ENCODE measurements at places on chromosomes 7 and 10.

DNA sequence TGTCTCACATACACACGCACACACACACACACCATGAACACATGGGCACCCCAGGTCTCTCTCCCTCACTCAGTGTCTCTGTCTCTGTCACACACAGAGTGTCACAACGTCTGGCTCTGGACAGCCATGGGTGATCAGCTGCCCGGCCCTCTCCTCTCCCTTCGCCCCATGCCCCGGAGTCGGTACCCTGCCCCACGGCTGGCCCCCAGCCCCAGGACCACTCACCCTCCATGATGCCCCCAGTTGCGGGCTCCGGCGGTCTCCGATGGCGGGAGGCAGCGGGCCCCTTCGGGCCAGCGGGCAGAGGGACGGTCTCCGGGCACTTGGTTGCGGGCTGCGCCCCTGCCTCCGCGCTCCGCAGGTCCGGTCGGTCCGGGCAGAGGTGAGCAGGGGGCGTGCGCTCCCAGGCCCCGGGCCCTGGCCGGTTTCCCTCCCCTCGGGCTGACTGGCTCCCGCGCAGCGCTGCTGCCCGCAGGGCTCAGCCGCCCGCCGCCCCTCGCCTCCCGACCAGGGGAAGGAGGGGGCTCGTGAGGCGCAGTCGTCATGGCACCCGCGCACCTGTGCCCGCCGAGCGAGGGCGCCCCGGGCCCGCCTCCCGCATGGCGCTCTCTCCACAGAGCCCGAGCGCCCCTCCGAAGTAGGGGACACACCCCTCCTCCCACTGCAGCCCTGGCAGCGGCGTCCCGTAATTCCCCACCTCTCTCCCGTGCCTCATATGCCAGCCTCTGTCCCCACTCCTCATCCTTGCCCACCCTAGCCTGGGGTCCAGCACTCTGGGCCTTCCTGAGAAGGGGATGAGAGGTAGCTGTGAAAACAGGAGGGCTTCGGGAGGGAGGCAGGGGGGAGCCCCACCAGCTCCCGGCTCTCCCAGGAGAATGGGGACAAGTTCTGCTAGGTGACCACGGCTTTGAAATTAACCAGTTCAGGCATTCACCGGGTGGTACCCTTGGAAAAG, at the start of gene NPFFR1:
NPFFR1 (minus strand) TSS at position 560 of the 955 bp plus-strand sequence; CDS start at position 232, 328 bp downstream.
- no peak for DNase-seq

GRCh38 chr7:41981046-41982040, 255.7 kb downstream of the GLI3 start:
- no peak for DNase-seq

DNA sequence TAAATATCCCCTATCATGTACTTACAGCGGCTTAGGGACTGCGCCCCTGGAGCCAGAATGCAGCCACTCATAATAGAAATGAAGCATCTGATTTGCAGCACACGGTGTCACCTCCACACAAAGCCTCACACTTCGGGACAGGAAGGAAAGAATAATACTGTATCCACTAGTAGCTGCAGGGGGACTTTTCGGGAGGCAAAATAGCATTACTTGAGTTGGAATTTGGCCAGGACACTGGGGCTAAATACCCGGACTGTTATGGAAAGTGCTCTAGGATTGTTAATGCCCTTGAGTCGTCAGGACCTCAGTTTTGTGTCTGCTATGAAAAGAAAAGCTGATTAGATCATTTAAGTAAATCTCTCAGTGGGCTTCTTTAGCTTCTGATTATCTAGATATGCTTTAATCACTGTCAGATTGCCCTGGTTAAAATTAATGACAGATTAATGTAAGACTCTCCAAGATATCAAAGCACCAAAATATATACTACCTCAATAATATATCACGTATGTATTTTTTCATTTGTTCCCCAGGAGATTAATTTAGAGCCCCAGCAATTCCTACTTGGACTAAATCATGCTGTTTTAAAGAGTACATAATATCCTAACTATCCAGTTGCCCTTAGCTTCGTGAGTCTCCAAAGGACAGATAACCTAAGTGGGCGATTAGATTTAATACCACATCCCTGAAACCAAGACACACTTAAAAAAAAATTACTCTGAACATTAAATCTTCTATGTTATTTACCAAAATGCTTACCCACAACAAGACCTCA, 173.0 kb upstream of the NEBL start:
- DNase-seq: no peak

GRCh38 chr10:29124864-29125263, 164.0 kb upstream of the LYZL1 start:
- DNase-seq: no peak

GRCh38 chr7:128932862-128933179, 4.9 kb upstream of the IRF5 start:
- no peak for DNase-seq

GRCh38 chr10:76111986-76112825, 680.8 kb downstream of the LRMDA start:
- no peak for DNase-seq

DNA sequence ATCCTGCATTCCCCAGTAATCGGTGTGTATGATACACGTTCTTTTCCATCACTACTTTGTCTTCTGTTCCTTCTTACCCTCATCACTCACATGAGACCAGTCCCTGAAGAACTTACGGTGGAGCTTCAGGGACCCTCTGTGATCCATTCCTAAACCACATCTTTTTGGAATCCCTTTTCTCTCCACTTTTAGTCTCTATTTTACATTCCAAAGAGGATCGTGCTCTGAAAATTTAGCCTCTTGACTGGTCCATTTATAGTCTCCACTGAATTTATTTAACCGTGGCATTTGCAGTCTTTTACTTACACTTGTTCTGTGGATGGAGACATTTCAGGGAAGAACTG, 109.1 kb downstream of the NT5C2 start:
- DNase-seq: no peak

- no peak for DNase-seq
These were observed 138.0 kb downstream of the FRMD4A start for GRCh38 chr10:14192746-14193145.

DNA sequence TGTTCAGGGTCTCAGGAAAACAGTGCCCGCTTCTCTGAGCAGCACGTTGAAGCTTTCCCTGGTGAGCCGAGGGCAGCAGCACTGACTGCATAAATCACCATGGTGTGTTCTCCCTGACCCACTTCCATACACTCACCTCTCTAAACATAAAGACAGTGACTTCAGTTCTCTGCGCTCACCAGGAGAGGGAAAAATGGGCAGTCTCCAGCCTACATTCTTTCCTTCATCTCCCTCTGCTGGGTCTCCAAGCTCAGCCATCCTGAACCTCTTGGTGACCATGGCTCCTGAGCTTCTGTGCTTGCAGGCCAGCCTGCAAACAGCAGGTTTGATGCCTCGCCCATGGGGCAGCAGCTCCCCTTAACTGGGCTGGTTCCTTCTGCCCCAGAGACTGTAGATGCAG, 236.6 kb upstream of the ZNF32 start:
- no peak for DNase-seq

- no peak for DNase-seq
These were observed 121.6 kb downstream of the C10orf105 start for GRCh38 chr10:71597821-71598498.

GRCh38 chr7:19112274-19113001, 5.0 kb downstream of the TWIST1 start:
- no peak for DNase-seq

DNA sequence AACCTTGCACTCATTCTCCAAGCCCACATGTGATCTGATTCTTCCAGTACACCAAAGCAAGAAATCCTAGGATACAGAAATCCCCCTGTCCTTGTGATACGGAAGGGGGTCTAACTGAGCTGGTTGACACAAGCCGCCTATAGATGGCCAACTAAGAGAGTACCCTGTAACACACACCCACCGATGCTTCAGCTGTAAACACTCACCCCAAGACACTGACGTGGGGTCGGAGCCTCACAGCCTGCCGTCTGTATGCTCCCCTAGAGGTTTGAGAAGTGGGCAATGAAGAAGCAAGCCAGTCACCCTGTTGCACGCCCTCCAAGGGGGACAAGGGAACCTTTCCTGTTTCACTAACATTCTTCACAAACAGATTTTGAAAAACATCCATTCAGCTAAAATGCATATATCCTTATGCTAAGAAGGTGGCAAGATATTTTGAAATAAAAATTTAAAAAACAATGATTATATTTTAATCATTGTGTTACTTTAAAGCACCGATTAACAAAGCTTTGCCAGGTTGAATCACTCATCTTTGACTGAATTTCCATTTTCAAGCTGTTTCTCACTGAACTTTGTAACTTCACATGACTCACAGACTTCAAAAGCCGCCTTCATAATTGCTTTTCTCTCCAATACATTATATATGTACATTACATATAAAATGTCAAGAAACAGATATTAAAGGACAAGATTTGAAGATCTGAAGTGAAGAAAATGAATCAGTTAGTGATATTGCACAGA, 329.3 kb downstream of the ARL4A start:
- DNase-seq: no peak

DNA sequence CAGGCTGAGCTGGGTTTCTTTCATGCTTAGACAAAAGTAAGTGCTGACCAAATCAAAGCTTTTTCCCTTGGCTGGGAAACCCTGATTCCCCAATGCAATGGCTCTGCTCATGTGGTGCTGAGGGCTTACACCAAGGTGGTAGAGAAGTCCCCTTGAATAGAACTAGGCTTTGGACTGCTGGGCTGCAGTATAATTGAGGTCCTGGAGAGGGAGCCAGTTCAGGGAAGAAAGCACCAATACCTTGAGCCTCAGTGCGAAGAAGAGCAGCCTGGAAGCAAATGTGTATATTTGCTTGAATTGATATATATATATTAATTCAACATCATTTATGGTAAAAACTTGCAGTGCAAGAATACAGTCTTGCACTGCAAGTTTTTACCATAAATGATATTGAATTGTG, 391.1 kb downstream of the RPS24 start:
- DNase-seq: no peak

- DNase-seq: no peak
These were observed 73.5 kb downstream of the MKI67 start for GRCh38 chr10:128052696-128053095.

GRCh38 chr7:104818961-104819880, 194.8 kb upstream of the KMT2E start:
- DNase-seq: no peak

DNA sequence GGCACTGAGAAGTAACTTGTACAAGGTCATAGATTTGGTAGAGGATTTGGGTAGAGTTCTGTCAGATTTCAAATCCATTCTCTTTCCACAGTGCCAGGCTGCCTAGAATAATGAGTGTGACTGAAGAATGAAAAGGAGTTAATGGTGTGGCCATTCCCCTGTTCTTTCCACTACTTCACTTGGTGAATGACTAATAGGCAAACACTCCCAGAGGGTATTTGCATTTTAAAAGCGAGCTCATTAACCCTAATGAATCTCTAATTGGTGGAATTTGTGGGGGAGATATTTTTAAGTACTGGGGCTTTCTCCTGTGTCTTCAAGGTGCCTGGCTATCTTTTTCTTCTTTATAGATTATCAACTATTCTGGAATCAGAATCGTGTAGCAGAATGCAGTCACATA, 74.8 kb upstream of the RPA3 start:
- DNase-seq: no peak

DNA sequence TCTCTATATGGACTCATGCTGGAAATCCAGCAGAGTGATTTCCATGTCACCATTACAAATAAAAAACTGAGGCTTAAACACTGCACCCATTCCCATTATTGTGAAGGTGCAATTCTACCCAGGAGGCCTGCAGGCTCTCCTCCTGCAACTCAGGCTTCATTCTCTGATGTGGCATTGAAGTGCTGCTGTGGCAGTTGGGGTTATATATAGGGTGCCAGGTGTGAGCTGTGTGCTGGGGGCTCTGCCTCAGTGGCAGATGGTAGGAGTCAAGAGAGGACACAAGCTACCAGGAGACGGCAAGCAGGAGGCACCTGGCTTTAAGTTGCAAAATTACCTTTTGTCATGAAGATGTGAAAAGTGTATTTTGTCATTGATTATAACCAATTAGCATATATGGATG, 21.3 kb downstream of the ZNF107 start:
- DNase-seq: no peak

GRCh38 chr7:27551803-27552400, 110.8 kb downstream of the HIBADH start:
- no peak for DNase-seq

DNA sequence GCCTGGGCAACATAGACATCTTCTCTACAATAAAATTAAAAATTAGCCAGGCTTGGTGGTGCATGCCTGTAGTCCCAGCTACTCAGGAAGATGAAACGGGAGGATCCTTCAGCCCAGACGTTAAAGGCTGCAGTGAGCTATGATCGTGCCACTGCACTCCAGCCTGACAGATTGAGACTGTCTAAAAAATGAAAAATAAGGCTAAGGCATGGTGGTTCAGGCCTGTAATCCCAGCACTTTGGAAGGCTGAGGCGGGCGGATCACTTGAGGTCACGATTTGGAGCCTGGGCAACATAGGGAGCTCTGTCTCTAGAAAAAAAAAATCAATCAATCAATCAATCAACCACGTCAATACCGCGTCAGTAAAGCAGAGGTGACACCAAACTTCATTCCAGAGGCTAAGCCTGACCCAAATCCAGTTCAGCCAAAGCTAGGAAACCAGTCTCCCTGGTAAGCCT, 31.1 kb downstream of the MRPS24 start:
- no peak for DNase-seq

DNA sequence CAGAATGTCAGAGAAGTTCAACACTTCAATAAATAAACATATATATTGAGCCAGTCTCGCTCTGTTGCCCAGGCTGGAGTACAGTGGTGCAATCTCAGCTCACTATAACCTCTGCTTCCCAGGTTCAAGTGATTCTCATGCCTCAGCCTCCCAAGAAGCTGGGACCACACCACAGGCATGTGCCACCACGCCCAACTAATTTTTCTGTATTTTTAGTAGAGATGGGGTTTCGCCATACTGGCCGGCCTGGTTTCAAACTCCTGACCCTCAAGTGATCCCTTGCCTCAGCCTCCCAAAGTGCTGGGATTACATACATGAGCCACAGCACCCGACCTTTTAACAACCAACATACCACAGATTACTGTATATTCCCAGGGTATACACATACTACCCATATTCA, 134.2 kb downstream of the JMJD1C start:
- no peak for DNase-seq

GRCh38 chr7:111074071-111074747, 16.7 kb upstream of the LRRN3 start:
- no peak for DNase-seq

DNA sequence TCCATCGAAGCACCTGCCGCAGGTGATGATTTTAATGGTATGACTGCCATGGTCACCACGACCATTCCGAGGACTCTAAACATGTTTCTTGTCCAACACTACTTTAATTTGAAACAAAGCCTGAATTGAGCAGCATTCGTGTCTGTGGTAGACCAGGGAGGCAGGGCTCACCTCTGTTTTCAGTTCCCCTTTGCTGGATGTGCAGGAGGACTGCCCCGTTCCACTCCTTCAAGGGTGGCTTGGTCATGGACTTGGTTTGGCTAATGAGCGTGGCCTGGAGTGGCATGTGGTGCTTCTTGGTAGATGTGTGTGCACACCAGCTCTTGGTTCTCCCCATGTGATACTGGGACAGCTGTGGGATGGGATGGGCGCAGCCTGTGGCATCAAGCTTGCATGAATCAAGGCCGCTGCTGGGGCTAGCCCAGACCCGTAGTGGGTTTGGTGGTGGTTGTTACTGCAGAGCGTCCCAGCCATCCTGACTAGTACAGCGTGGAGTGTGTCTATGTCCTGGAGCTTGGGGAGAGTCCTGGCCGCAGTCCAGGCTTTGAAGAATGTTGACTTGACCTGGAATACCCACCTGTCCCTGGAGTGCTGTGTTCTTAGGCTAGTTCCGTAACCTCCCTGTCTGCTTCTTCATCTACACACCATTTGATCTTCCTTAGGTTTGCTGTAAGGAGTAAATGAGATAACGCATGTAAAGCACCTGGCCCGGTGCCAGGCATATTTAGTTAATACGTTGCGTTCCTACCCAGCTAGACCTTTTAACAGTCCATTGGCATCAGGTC, 34.8 kb downstream of the MGMT start:
- no peak for DNase-seq

All from hematopoietic multipotent progenitor cell treated with erythropoietin and hydrocortisone succinate and interleukin-3 and kit ligand, for 17 days (in vitro differentiated cells).